ENCODE measurements at places on chromosomes 7 and 10. TPM values are rescaled to one million over a fixed set of nuclear protein-coding genes. Genes with fewer than 3 reads are reported as not detected.

DNA sequence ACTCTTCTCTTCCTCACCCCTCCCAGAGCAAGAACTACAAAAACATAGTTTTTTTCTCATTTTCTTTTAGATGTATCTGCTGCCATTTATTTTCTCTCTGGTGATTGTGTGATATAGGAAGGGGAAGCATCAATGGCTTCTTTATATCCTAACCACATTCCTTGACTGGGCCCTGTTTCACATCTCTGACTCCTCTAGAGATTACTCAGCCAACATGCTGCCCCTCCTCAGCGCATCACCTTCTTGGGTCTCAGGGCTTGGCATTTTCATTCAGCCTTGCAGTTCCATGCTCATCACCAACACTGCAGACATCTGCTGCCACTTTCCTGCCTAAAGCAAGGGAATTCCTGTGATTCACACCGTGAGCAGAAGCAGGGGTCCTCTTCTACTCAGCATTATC lies 705.5 kb downstream of the AUTS2 start:
- DNase-seq = no peak
- no peaks in the 10 kb centered on the region for H3K4me1 ChIP-seq
- no peaks in the 10 kb centered on the region for H3K36me3 ChIP-seq
- H3K27me3 ChIP-seq = no peaks in the 10 kb centered on the region
- H3K4me3 ChIP-seq = no peak overlapping the region
- H3K27ac ChIP-seq = no peak overlapping the region

- H3K27me3 ChIP-seq = no peaks in the 10 kb centered on the region
- H3K4me1 ChIP-seq = no peaks in the 10 kb centered on the region
- no peaks in the 10 kb centered on the region for H3K36me3 ChIP-seq
- no peak for DNase-seq
- H3K27ac ChIP-seq = no peak overlapping the region
Measured at GRCh38 chr7:79770970-79771369, 317.5 kb upstream of the MAGI2 start.

Gene GFRA1
- total RNA-seq = 4.2 TPM

Gene AGMO
- not detected for total RNA-seq

GRCh38 chr7:17300012-17300411 lies 1.6 kb downstream of the AHR start:
- no peak for DNase-seq
- no peaks in the 10 kb centered on the region for H3K36me3 ChIP-seq
- no peaks in the 10 kb centered on the region for H3K27me3 ChIP-seq
- H3K4me3 ChIP-seq = peak overlapping the region; percentile 94
- H3K27ac ChIP-seq = peak overlapping the region; percentile 99

GRCh38 chr10:102713539-102713813 lies 721 bp downstream of the ARL3 start:
- peak overlapping the region; percentile 88 for H3K27ac ChIP-seq
- peaks cover 24% of the 10 kb centered on the region for H3K4me1 ChIP-seq
- DNase-seq = no peak
- no peaks in the 10 kb centered on the region for H3K27me3 ChIP-seq

DNA sequence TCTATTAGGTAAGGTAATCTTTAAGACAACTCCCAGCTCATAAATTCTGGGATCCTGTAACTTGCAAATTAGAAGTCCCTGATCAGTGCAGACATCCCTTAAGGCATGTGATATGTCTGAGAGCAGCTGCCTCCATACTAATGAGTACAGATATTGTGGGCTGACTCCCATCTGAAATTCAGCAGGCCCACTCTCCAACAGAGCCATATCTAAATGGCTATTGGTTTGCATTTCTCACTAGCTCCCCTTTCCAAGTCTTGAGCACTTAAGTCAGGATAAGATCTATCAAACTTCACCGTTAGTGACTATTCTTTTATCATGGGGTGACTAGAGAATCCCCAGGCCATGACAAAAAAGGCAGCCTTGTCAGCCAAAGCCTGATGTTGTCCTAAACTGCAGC lies 785.4 kb downstream of the IPMK start:
- no peak overlapping the region for H3K4me3 ChIP-seq
- H3K36me3 ChIP-seq = no peaks in the 10 kb centered on the region
- H3K4me1 ChIP-seq = peaks cover 5% of the 10 kb centered on the region
- no peaks in the 10 kb centered on the region for H3K27me3 ChIP-seq
- H3K27ac ChIP-seq = no peak overlapping the region

DNA sequence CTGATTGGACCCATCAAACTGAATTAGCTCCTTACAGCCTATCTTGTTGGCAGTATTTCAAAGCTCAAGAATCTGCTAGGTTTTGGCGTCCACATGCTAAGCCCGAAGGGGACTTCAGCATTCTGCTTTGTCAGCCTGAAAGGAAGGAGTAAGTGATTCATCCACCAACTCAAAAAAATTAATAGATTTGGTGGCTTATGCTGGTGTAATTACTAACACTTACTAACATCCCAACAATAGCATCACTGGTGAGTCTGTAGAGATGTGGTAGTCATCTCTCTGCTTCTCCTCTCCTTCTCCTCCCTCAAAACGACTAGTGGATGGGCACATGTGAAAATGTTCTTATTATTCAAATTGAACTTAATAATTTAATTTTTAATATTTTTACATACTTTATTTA lies 53.8 kb upstream of the EGR2 start:
- H3K4me3 ChIP-seq = no peak overlapping the region
- no peak overlapping the region for H3K27ac ChIP-seq
- DNase-seq = no peak
- H3K27me3 ChIP-seq = no peaks in the 10 kb centered on the region

DNA sequence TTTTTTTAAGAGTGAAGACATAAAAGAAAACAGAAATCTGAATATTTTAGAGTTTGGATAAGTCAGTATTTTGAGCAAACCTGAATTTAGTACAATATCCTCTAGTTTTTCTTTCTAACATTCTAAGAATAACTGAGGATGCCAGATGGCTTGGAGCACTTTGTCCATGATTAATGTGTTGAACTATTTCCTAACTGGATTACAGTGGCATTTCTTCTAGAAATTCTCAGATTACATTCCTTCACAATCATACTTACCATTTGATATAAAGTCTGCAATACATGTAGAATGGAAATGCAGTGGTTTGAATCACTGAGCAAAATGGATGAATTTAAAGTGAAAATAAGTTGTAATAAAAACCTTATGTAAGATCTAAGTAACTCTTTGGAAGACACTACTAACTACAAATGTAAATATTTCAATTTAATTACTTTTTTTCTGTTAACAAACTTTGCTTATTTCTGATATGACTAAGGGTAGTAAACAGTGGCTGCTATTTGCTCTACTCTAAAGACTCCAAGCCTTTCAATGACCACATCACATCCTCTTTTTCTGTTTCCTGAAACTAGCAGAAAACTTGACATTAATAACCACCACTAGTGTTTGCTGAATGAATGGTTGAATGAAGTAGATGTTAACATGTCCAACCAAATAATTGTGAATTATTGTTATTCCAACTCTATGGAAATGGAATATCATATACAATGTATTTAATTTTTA lies 102.8 kb downstream of the PRKG1 start:
- H3K27me3 ChIP-seq = no peaks in the 10 kb centered on the region
- no peaks in the 10 kb centered on the region for H3K36me3 ChIP-seq
- H3K27ac ChIP-seq = no peak overlapping the region
- no peak overlapping the region for H3K4me3 ChIP-seq

GRCh38 chr7:107982918-107983389 lies 20.0 kb downstream of the LAMB1 start:
- no peaks in the 10 kb centered on the region for H3K36me3 ChIP-seq
- H3K27ac ChIP-seq = no peak overlapping the region
- no peaks in the 10 kb centered on the region for H3K4me1 ChIP-seq
- H3K4me3 ChIP-seq = no peak overlapping the region
- no peak for DNase-seq

Gene GPER1
- total RNA-seq = 1.0 TPM

GRCh38 chr7:77538281-77539212 lies 1.5 kb downstream of the PTPN12 start:
- peak overlapping the region; percentile 96 for H3K4me3 ChIP-seq
- H3K27me3 ChIP-seq = no peaks in the 10 kb centered on the region
- no peaks in the 10 kb centered on the region for H3K36me3 ChIP-seq
- peak overlapping the region; percentile 90 for H3K27ac ChIP-seq
- peaks cover 19% of the 10 kb centered on the region for H3K4me1 ChIP-seq

DNA sequence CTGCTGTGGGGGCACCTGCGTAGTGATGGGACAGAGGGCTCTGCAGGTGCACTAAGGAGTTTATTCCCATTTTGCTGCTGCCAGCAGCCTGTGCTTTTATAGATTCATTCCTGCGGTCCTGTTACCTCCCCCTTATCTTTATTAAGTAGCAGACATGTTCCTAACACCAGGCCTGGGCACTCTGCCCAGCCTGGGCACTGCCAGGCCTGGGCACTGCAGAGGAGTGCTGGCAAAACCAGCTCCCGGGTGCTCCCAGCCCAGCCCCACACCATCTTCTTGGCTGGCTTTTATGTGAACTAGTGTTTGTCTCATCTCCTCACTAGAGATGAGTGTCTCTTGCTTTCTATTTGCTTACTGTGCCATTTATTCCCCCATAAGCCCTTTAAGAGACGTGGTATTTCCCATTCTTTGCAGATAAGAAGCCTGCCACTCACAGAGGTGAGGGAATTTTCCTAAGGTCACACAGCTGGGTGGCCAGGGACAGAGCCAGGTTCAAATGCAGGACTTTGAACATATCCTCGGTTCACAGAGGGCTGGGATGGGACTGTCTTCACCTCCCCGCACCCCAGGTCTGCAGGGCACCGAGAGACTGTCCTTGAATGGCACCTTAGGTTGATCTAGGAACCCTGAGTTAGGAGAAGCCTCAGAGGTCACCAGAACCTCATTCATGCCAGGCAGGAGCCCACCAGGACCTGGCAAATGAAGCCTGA lies 14.6 kb upstream of the DRGX start:
- peak overlapping the region; percentile 74 for H3K27ac ChIP-seq
- peak; percentile 80 for DNase-seq
- no peaks in the 10 kb centered on the region for H3K36me3 ChIP-seq

All from body of pancreas (tissue), 4 donors.